ENCODE measurements at places on chromosomes 2 and 18.

- DNase-seq: no peak
Measured at GRCh38 chr2:3785220-3785889, 82.0 kb downstream of the DCDC2C start.

DNA sequence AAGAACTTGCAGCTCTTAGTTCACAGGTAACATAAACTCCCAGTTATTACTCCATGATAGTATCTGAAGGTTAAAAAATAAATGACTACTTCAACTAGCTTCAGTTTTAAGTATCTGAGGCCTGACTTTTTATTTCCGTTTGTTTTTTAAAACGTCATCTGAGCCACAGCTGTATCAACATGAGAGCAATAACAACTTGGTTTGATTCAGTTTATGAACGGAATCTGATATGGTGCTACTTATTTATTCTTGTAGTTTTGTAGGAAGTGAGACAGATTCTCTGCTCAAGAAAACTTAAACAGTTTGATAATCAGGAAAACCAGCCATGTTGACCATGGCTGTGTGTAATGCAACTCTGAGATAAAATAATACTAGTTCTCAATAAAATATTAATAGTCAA is 34.9 kb downstream of the NAB1 start:
- no peak for DNase-seq

DNA sequence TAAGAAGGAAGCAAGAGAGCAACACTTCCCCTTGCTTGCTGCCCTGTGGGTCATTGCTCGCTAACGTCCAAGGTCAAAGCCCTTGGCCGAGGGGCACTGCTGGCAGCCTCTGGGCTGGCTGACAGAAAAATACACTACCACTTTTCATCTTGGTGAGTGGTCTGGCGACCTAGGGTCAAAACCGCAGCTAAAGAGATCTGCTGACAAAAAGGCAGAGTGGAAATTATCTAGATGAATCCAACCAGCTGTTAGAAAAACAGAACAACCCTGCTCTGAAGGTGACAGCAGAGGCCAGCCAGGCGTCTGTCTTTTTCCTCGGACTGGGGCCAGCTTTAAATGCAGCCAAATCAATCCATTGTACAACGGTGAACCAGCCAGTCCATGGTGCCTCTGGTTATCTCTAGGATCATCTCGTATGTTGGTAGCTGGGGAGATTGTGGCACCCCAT is 92.6 kb downstream of the CD8B2 start:
- no peak for DNase-seq

DNA sequence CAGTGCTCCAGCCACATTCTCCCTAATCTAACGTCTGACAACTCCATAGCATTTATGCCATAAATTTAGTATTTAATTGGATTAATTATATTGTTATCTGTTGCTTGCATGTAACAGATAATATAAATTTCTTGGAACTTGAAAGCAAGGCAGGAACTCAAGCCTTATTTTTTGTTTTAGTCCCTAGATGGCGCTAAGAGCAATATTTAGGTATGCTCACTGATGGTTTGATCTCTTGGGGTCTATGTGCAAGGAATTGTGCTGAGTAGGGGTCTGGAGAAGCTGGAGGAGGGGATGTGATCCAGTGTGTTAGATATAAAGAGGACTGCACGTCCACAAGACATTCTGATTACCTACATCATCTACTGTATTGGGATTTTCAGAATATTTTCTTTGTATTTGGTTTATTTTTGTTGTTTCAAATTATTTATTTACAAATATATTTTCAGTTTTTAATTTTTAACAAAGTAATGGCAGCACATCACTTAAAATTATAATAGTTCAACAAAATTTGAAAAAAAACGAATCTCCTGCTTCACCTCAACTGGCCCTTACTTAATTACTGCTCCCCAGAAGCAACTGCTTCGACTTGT is 32.8 kb downstream of the KATNAL2 start:
- no peak for DNase-seq

DNA sequence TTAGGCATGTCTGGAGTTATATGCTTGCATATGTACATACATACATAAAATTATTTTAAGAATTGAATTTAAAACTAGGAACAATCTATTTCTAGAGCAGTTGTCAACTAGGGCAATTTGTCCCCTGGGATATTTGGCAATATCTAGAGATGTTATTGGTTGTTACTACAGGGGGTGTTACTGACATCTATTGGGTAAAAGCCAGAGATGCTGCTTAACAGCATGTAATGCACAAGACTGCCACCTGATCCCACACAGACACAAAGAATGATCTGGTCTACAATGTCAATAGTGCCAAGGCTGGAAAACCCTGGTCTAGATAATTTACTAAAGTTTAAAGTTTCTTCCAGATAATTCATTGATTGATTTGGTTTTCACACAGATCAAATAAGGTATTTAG is 185.3 kb downstream of the NYAP2 start:
- no peak for DNase-seq

GRCh38 chr2:8860239-8860638 is 22.8 kb upstream of the KIDINS220 start:
- DNase-seq: no peak

Measured in GOT3 (cell line).